ENCODE measurements at places on chromosomes 4 and X.

- DNase-seq = no peak
Measured at GRCh38 chr4:112808001-112808400, 171.1 kb downstream of the LARP7 start.

DNA sequence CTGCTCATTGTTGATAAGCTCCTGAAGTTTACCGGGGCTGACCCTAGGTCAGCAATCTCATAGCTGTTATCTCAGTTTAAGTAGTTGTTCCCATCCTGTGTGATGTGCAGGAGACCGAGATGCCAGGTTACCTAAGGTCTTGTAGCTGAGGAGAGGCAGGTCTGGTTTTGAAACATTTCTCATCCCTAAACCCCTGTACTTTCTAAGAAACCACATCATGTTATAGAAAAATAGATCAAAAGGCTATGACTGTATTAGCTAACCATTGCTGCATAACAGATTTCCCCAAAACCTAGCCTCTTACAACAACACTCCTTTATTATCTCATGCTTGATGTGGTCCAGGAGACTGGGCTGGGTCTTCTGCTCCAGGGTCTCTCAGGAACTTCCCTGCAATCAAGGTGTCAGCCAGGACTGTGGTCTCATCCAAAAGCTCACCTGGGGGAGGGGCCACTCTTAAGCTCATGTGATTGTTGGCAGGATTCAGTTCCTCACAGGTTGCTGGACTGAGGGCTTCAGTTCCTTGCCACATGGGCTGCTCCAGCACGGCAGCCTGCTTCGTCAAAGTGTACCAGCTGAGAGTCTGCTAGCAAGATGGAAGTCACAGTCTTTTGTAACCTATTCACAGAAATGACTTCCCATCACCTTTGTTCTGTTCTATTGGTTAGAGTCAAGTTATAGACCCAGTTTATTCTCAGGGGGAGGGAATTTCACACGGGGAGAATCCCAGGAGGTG is 60.9 kb upstream of the CLCN4 start:
- DNase-seq = no peak

DNA sequence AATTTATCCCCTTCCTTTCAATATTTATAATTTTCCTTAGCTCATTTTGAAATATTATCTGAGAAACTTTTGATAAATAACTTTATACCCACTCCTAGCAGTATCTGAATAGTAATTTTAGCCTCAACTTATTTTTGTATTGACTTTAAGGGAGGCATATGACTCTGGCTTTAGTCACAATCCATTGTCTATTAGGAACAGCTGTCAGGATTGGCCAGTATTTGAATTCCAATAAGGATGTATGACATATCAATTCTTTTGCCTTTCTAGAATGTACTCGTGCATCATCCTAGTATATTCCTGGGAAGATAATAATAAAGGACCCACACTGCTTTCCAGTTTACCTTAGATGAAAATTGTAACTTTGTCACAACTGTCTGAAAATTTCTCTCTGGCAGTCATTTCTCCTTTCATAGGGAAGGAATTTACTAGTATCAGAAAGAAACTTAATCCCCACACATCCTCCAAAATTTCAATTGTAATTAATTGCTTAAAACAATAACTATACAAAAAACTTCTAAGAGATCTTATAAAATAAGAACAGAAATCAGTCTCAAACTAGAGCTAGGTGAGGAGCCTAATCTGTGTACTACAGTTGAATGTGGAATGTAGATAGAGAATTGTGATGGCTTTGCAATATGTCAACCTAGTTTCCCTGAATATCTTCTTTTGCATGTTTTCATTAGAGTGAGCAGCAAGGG is 121.0 kb upstream of the EPHA5 start:
- DNase-seq = no peak

DNA sequence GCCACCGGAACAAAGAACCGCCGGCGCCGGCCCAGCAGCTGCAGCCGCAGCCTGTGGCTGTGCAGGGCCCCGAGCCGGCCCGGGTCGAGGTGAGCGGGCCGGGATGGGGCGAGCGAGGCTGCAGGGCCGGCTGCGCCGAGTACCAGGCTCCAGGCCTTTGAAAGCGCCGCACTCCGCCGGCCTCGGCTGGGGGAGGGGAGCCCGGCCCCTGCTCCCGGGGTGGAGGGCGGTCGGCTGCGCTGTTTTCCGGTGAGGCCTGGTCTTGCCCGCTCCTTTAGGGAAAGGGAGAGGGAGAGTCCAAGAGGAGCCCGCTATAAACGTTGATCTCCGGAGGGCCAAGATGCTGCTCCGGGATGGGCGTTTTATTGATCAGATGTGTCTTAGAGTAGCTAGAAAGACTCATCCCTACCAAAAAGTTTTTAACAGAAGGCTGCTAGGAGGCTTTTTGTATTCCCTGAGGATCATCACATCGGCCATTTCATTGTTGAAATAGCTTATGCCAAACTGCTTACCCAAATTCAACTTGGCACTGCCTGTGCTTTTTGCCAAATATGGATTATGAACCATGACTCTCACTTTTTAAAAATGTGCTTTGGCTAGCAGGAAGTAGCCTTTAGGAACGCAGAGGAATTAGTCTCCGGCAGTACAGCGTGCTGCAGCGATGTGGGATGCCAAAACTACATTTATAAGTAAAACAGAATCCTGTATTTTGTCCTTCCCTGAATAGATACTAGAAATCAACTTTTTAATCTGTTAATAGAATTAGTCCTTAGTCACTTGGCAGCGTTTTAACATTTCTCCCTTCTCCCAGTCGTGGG is 760 bp downstream of the TMEM165 start:
- DNase-seq = no peak

DNA sequence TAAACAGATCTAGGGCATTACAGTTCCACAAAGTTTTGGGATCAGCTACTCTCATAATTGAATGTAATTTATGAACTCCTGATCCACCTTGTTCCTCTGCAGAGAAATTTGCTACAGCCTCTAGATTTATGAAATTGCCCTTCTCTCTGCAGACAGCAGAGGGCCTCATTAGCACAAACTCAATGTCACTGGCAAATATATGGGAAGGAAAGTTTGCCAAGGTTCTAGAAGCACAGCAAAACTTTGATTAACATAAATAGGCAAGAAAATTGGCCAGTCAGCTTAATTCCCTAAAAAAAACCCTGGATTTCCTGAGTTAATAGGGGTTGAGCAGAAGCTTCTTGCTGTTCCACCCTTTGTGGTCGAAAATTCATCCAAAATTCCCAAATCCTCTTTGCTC is 31.5 kb downstream of the PRPS1 start:
- DNase-seq = no peak

DNA sequence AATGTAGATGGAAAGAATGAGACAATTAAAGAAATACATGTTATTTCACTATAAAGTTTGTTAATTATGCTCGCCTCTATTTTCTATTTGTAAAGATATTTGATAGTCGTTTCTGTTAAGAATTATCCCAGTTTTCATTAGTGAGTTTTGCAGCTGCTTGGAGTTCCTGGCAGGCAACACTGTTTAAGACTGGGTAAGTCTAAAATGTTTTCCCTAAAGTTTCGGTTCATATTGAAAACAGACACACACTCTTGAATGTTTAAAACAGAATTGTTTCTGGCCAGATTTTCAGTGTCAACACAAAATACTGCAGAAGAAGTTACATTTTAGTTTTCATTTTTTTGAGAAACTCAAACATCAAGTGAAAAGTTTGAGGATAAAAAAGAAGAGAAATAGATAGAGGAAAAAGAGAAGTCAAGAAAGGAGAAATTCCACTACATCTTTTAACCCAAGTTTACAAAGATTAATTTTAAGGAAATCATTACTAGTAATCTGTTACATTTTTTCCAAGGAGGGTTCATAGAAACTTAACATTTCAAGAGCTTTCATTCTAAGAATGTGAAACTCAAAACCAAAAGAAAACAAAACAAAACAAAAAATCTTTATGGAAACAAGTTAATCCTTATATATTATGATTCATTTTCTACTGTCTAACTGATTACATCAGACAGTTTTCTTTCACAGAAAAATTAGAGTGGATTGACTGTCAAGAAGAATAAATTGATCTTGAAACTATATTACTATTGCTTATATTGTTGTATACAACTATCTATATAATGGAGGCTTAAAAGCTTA is 305.5 kb downstream of the FAT4 start:
- no peak for DNase-seq

DNA sequence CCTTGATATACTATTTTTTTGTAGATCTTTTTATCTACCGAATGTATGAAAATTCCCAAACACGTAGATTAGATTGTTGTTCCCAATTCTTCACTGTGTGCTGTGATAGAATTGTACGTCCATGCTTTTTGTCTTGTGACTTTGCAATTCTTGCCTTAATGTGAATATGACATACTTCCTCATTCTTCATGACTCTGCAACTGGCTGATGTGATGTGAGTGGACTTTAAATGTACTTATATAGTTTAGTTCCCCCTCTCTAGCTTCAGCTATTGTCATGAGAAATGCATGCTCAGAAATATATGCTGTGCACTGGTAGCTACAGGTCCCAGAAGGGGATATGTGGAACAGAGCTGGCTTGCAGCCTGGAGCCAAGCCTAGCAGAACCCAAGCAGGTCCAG is 89.4 kb downstream of the FTHL17 start:
- no peak for DNase-seq

DNA sequence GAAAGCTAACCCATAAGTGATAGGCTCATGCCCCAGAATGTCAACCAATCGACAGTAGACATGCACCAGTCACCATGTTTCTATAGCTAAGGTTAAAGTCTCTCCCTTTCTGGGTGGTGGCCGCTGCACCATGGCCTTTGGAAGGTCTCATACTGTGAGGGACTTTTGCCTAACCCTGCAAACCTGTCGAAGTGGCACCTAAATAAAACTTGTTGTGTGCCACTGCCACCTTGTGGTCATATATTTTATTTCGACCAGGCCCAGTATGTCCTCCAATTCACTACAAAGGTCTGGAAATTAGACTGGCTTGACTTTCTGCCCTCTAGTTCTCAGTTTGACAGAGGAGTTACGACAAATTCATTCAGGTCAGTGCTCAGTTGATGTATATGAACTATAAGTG is 163.1 kb downstream of the SMARCA1 start:
- peak; percentile 9 for DNase-seq

GRCh38 chr4:183797011-183797444 is 108.1 kb upstream of the STOX2 start:
- no peak for DNase-seq

DNA sequence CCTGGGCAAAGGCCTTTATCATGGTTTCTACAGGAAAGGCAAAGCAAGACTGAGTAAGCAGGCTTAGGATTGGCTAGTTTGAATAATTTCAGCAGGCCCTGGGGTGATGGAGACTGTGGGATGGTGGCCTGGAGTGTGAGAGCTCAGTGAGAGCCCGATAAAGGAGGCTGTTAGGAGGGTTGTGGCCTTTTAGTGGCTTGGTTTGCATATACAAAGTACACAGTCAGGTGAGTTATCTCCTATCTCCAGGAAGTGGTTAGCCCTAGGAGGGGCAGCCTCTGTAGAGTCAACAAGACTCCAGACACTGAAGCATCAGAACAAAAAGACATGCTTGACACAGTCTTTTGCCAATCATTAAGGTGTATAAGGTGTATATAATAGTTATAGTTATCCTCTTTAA is 157.2 kb downstream of the CFAP299 start:
- DNase-seq = peak; percentile 47

GRCh38 chr4:128379860-128380259 is 92.2 kb upstream of the PGRMC2 start:
- no peak for DNase-seq

- DNase-seq = no peak
Measured at GRCh38 chr4:152479428-152480026, 56.4 kb downstream of the FBXW7 start.

- no peak for DNase-seq
Measured at GRCh38 chrX:11688201-11688600, 22.5 kb upstream of the ARHGAP6 start.

- no peak for DNase-seq
Measured at GRCh38 chr4:54230484-54231418, 1.7 kb downstream of the PDGFRA start.

- DNase-seq = no peak
Measured at GRCh38 chr4:74638001-74638400, 156.3 kb downstream of the BTC start.

DNA sequence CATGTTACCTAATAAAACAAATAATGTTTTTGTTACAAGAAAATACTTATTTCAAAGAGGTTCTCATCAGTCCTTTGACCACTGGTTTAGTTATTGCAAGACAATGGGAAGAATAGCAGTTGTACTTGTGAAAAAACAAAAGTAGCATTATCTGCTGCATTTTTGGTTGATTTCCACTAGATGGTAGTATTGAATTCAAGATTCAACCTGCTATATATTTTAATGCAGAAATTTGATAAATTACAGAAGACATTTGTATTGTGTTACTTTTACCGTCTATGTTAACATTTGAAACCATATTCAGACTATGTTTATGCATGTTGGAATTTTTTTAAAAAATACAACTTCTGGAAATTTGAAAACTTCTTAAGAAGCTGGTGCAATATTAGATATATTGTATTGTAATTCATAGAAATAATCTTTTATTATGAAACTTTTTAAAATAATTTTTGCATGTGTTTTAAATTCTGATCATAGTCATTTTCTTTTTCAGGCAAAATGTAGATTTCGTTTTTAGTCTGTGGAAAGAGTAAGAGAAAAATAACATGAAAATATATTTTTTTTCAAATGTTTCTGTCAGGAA is 56.4 kb downstream of the SPCS3 start:
- no peak for DNase-seq

- DNase-seq = no peak
Measured at GRCh38 chr4:11214281-11214680, 214.4 kb downstream of the HS3ST1 start.

GRCh38 chr4:126776361-126776760 is 856.4 kb upstream of the INTU start:
- DNase-seq = no peak

DNA sequence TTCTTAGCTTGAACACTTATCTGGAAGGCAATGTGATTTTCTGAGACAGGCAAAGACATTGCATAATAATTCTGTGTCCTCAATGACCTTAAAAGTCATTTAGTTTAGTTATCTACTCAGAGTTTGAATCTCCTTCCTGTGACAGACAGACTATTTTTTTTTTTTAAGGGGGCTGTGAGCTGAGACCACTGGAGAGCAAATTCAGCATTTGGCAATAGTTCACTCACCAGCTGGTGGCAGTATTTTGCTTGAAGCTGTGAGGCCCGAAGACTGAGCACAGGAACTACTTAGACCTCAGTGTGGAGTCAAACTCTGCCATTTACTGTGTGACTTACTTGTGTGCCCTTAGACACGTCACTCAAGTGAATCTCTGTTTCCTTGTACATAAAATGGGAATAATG is 22.9 kb upstream of the CPE start:
- no peak for DNase-seq
